ENCODE measurements at places on chromosomes 7 and 10. TPM values are rescaled to one million over a fixed set of nuclear protein-coding genes. Genes with fewer than 3 reads are reported as not detected.

The EPHB6 gene
- total RNA-seq, result 13.8 TPM

The ELFN1 gene
- not detected for total RNA-seq

The ELMO1 gene
- 79.4 TPM for total RNA-seq

The ZNF777 gene
- 21.0 TPM for total RNA-seq

Data from CD8-positive, alpha-beta T cell (primary cell).